NCI-H2081 treated with DMSO at 0.1 percent for 48 hours (cell line): ENCODE measurements at places on chromosomes 6 and 20.

DNA sequence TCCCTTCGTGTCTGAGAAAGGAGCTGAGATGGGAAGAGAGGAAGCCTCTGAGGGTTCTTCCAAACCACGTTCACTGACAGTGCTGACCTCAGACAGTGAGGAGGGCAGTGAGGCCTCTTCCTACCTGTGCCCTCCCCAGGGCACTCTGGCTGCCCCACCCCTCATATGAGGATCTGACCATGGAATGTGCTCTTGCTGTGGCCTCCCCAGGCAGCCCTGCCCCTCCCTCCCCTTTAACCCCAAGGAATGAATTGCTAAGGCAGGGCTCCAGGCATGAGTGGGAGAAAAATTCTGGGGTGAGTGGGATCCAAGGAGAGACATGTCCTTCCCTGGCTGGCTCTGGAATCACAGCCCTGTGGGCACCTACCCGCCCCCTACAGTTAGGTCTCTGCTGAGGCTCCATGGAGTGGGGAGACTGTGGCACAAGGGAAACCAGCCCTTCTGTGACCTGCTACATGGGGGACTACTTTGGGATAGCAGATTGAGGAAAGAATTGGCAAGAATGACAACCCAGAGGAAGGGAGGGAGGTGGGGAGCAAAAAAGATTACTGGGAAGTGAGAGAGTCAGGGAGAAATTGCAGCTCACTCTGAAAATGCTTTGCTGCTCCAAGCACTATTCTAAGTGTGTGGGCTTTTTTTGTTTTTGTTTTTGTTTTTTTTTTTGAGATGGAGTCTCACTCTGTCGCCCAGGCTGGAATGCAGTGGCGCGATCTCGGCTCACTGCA lies 29.4 kb downstream of the TNXB start:
- DNase-seq = no peak

DNA sequence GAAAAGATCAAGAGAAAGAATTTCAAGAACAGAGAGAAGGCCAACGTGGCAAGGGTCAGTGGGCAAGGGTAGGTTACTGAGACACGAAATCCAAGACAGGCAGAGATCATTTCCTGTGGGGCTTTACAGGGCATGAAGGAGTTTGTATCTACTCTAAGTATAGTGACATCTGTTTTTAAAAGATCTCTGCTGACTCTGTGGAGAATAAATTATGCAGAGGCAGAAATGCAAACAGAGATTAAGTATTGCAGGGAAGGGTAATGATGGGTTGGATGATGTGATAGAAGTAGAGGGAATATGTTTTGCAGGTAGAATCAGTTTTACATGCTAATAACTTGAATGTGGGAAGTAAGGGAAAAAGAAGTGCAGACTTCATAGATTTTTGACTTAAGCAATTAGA lies 243.5 kb downstream of the FRK start:
- no peak for DNase-seq

- DNase-seq = no peak
These were observed 20.1 kb upstream of the GCM1 start for GRCh38 chr6:53168516-53169267.

DNA sequence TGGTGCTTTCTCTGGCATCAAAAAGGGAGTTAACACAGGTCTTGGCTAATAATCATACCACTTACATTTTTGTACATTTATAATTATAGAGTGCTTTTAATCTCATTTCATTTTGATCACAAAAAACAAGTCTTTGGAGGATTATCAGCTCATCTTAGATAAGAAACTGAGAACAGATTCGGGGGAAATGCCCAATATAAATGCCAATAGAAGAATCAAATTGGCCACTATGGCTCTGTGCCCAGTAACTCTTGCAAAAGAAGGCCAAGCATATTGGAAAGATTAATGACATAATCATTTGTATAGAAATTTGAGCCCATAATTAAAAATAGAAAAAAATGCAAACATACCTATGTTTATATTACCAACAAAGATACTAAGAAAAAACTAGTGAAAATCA lies 42.5 kb downstream of the IPCEF1 start:
- DNase-seq = no peak

DNA sequence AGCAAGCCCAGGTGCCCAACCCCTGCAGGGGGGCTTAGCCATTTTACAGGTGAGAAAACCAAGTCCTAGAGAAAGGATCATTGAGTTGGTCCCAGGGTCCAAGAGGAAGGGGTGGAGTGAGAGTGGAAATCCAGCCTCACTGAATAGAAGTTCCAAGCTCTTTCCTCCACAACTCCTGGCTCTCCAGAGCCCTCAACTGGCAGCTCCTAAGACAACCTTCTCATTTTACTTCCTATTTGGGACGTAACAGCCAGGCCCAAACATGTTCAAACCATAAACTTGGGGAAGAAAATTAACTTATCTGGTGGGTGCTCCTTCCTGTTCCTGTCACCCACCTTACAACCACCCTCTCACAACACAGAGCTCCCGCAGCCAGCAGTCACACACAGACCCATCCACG lies 57.9 kb downstream of the PRND start:
- DNase-seq = no peak

- no peak for DNase-seq
These were observed 96.0 kb downstream of the PLEKHG1 start for GRCh38 chr6:150695652-150696051.

DNA sequence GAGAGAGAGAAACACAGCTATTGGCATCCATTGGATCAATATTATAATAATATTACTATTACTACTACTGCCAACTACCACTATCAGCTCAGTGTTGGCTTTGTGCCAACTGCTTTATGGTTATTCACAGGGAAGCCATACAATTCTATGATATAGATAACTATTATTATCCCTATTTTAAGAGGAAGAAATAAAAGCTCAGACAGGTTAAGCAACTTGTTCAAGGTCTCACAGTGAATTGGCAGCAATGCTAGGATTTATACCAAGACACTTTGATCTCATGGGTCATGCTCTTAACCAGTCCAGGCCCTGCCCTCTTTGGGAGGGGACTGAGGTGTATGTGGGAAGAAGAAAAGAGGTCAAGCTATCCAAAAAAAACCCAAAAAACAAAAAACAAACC lies 82.0 kb upstream of the TRAF3IP2 start:
- no peak for DNase-seq
